ENCODE measurements at places on chromosomes 16 and 17.
A peak's percentile ranks its signal among the peaks of the same experiment; 100 is the strongest.

DNA sequence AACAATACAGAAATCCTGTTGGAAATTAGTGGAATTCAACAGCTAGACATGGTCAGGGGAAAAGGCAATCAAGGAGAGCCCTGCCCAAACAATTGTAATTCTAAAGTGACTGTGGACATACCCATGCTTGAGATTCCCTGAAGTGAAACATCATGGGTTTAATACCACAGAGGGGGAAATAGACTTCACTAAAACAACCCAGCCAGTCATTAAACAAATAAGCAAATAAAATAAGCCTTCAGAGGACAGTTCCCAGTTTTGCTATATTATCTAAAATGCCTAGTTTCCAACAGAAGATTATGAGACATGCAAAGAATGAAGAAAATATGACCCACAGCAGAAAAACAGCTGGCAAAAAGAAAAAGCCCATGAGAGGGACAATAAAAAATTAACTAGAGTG, 376.3 kb downstream of the CDH8 start:
- DNase-seq: no peak

DNA sequence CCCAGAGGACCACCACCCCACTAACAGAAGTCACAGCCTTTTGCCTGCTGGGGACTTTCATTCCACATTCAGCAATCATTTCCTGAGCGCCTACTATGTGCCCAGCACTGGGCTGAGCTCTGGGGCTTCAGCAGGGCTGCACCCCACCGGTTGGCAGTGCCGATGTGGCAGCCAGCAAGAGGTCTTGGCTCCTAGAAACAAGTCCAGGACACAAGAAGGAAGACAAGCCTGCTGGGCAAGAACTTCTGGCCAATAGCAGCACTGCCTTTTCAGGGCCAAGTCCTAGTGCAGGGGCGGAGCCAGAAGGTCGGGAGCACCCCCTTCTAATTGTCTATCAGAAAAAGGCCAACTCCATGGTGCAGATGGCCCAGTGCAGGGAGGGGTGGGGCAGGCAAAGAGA, 13.0 kb upstream of the HOXB9 start:
- DNase-seq: no peak

DNA sequence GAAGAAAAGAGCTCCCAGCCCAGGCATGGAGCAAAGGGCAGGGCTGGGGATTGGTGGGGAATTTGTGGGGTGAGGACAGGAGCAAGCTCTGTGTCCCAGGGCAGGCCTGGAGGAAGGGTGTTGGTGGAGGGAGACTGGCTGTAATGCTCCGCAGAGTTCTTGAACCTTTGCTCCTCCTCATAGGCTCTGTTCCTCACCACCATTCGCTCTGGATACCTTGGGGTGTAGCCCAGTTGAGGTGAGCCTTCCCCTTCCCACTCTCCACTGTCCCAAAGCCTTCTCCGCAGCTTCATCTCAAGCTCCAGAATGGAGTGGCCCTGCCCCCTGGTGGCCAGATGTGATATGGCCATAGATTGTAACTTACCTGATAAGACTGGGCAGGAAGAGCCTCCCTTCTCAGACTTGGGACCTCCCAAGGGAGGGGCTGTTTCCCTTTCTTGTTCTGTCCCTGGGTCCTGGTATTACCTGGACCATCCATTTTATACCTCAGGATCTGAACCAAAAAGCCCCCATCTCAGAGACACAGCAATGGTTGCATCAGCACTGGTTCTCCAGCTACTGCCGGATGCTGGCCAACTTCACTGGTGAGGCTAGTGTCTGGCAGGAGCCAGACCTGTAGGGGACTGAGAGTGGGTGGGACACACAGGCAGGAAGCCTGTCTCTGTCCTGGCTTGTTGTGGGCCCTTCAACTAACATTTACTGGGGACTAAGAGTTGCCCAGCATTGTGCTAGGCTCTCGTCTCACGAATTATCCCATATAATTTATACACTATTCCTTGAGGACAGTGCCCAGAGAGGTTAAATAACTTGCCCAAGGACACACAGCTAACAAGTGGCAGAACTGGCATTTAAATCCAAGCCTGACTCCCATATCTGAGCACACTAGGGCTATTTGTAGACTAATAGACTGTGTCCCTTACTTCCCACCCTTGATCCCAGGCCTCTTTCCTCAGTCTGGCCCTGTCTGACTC, 19.1 kb upstream of the STAC2 start:
- peak; percentile 81 for DNase-seq

GRCh38 chr16:12900599-12901203, 697 bp upstream of the SHISA9 start:
- no peak for DNase-seq

DNA sequence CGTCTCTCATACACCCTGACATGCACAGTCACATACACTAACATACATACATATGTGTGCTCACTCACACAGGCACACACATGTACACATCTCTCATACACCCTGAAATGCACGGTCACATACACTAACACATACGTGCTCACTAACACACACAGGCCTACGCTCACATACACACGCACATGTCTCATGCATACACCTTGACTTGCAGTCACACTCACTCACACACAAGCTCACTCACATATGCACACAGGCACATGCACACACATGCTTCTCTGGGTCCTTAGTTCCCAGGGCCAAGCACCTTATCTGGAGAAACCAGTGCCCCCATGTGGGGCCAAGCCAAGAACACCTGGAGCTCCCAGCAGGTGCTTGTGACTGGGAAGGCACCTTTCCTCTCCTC, 240.3 kb downstream of the RBFOX3 start:
- no peak for DNase-seq

DNA sequence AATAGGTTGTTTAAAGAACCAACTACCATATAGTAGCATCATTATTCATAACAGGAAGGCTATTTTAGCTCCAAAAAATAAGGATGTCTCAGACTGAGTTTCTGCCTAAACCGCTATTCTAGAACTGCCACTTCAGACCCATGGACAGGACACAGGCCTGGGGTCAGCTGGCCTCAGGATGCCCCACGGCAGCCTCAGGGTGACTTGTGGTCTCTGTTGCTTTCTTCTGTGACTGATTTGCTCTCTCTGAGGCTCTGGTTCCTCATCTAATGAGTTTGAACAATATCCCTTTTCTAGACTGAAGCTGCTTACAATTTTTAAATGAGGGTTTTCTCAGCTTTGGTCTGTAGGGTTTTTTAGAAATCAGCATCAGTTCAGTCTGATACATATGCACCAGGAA, 31.8 kb upstream of the IRF8 start:
- no peak for DNase-seq

DNA sequence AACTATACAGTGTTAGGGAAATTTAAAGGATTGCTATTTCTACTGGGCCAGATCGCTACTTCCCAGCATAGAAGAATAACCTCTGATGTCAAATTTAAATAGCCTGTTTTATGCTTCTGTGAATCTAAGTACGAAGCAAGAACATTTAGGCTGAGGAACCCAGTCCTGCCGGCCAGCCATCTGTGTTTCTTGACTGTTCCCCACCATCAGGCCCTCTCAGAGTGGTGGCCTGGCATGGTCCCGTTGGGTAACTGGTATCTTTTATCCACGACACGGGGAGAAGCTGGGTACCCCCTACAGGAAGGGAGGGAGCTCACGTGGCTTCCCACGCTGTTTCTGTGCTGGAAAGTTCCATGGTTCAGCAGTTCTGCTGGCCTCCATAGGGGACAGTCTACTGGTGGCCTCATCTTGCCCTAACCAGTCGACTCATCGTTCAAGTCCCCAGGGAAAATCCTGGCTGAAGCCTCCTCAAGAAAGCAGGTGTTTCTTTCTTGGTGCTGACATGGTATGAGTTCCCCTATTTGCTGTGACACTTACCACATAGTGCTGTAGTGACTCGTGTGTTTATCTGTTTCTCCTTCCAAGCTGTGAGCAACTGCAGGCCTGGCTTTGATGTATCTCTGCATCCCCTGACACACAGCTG, 201.7 kb upstream of the NLRP1 start:
- no peak for DNase-seq

DNA sequence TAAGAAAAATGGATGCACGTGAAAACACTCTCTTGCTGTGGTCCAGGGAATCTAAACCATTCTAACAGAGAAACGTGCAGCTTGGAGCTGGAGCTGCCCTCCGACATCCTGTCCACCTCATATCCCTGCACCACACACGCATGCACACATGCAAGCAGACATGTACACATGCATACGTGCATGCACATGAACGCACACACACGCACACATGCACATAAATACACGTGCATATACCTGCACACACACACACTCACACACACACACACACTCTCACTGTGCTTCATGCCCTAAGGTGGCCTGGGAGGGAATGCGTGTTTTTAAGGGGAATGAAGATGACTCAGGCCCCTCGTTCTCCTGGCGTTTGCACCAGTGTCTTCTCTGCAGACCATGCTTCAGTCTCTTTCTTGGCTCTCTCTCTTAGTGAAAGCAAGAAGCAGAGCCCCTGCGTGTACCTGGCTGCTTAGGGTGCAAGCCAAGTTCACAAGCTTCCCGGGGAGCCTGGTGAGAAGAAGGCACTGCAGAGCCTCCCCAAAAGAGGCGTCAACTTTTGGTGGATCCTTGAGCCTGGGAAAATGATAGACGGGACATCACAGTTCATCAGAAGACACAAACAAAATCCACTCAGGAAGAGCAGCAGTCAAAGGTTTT, 72.8 kb downstream of the GOSR1 start:
- DNase-seq: no peak

DNA sequence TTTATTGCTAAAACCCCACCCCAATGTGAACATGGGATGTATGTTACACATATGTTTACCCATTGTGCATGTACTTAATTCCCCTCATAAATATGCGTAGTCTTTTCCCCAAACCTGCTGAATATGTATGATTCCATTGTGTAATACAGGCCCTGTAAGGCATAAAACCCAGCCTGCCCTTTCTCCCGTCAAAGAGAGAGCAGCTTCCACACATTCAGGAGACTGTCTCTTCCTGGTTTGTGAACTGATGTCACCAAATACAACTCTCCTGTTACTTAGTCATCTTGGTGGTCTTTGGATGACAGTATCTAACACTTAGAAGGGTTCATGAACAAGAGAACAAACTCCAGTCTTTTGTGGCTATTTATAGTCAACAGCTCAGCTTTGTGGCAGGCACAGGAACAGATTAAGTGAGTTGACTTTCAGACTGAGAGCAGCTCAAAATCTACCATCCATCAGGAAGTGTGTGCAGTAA, 24.7 kb upstream of the TMC7 start:
- no peak for DNase-seq

- no peak for DNase-seq
Measured at GRCh38 chr17:27244491-27245223, 49.3 kb upstream of the WSB1 start.

GRCh38 chr17:57652811-57653210, 92.3 kb downstream of the CCDC182 start:
- no peak for DNase-seq

- DNase-seq: no peak
Measured at GRCh38 chr16:31005350-31006085, 4.9 kb downstream of the STX1B start.

- no peak for DNase-seq
Measured at GRCh38 chr17:61179380-61179806, 220.2 kb upstream of the TBX2 start.

DNA sequence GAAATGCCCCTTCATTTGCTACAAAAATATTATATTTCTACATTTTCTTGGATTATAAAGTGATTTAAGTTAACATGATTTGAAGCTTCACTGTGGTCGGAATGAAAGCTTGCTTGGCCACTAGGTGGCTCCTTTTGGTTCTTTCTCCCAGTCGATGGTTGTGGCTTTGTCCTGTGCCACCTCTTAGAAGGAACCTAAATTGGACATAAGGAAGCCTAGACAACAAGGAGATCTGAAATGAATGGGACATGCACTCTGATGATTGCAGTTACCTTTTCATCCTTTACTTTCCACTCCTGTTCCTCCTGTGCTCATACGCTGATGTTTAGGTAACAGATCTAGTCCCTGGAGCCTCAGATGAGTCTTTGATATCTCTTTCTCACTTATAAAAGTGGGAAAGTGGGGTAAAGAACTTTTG, 39.2 kb downstream of the FTO start:
- no peak for DNase-seq

DNA sequence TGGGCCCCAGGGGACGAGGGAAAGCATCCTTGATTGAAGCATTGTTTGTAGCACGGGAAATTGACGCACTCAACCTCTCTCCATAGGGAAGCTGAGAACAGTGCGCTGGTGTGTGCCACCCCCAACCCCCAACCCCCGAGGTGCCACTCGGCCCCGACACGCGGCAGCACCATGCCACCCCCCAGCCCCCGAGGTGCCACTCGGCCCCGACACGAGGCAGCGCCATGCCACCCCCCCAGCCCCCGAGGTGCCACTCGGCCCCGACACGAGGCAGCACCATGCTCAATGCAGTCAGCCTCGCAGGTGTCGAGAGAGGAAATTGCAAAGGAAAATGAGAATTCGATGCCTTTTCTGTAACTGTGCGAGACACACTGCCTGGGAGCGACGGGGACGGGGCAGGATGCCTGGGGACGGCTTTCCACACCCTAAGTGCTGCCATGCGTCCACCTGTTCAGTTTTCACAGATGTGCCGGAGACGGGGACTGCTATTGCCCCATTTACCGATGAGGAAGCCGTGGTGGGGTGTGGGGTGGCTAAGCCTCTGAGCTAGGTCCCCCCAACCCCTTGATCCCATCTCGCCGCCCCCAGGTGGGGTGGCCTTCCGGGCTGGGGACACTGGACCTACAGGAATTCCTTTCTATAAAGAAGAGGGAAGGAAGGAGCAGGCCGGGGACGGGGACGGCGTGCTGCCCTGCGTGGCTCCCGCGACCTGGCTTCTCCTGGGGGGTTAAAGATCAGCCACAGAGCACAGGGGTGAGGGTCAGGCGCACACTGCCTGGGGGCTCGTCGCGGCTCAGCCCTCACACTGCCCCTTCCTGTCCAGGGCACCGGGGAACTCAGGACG, 9.8 kb downstream of the CBFA2T3 start:
- DNase-seq: no peak

DNA sequence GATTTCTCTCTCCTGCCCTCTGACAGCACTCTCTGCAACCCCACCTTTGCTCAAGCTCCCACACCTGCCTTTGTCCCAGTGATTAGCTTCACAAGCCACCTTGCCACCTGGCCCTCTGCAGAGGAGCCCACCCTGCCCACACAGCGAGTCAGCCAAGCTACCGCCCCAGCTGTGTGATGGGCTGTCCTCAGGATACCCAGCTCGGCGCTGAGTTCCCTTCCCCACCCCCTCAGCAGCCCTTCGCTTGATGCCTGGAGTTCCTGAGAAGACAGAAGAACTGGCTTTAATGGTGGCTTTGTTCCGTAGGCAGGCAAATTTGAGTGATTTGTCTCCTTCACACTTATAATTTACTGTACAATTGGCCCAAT, 266.4 kb downstream of the CBLN1 start:
- DNase-seq: no peak
